T-cell (primary cell): ENCODE measurements at places on chromosomes 12 and 14.

- DNase-seq: no peak
Observed at GRCh38 chr14:38737686-38738407, 365.2 kb downstream of the SEC23A start.

DNA sequence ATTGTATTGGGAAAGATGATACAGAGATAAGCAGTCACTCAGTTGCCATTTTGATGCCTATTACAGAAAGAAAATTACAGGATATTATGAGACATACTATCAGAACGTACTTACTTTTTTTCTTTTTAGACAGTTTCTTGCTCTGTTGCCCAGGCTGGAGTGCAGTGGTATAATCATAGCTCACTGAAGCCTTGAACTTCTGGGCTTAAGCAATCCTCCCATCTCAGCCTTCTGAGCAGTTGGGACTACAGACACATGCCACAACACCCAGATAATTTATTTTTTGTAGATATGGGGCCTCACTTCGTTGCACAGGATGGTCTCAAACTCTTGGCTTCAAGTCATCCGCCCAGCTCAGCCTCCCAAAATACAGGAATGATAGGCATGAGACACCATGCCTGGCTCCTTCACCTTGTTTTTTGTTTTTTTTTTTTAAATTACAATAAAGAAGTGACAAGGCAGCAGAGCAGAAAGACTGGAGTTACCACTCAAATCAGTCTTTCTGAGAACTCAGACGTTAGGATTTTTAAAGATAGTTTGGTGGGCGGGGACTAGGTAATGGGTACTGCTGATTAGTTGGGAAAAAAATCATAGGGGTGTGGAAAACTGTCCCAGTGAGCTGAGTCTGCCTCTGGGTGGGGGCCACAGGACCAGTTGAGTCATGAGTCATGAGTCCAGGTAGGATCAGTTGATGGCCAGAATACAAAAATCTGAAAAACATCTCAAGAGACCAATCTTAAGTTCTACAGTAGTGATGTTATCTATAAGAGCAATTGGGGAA is 11.5 kb upstream of the CPM start:
- no peak for DNase-seq

- DNase-seq: no peak
Observed at GRCh38 chr12:10728091-10728490, 5.0 kb upstream of the YBX3 start.

DNA sequence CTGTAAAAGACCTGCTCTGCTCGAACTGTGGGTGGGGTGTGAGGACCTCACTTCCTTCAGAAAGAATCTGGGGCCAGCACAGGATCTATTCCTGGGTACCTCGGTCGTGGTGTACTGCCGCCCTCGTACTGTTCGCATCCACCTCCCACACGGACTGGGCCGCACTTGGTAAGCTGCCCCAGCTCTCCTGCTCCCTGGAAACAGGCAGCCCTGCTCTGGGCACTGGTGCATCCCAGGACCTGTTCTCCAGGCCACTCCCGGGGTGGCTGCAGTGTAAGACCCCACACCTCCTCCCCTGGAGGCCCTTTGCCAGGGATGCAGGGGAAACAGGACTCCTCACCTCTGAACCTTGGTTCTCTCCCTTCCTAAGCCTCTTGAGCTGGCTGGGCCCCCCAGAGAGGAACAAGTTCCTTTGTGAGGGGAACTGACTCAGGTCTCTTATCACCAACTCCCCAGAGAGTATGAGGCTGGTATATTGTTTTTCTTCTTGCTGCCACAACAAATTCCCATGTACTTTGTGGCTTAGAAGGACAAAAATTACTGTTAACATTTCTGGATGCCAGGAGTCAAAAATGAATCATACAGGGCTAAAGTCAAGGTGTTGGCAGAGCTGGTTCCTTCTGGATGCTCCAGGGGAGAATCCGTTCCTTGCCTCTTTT is 276.5 kb downstream of the NUAK1 start:
- no peak for DNase-seq

DNA sequence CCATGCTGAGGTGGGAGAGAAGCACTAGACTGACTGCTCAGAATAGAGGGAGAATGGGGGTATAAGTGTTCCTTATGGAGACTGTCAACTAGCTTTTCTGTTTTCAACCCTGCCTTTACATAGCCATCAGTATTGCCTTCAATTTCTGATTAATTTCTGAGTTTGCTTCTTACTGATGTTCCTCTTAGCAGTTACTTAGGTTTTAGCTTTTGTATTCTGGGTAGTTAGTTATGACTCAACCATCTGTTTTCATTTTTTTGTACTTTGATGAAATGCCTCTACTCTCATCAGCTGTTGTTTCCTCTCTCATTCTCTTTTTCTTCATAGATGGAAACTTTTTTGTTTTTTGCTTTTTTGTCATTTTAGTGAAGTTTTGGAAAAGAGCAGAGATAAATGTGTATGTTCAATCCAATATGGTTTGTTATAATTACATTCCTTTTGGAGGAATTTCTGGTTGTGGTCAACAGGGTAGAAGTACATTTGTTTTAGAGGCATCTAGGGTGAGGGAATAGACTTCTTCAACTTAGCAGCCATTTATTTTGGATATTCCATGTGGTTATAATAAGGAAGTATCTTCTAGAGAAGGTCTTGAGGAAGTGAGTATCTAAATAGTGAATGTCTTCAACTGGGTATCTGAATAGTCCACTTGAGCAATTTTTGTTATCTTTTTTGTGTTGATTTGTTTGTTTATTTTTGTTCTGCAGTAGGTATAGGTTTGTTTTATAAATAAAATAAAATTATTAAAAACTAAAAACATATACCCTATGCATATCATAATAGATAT is 29.6 kb downstream of the PMCH start:
- no peak for DNase-seq

GRCh38 chr14:21631084-21631483 is 3.7 kb downstream of the OR10G2 start:
- no peak for DNase-seq

GRCh38 chr12:51374361-51374760 is 16.8 kb downstream of the GALNT6 start:
- no peak for DNase-seq

GRCh38 chr14:83301791-83302190 is 1768.1 kb upstream of the SEL1L start:
- no peak for DNase-seq

GRCh38 chr14:97916100-97916499 is 1118.9 kb downstream of the VRK1 start:
- DNase-seq: no peak

- no peak for DNase-seq
Observed at GRCh38 chr14:87094913-87095312, 898.1 kb downstream of the GALC start.

DNA sequence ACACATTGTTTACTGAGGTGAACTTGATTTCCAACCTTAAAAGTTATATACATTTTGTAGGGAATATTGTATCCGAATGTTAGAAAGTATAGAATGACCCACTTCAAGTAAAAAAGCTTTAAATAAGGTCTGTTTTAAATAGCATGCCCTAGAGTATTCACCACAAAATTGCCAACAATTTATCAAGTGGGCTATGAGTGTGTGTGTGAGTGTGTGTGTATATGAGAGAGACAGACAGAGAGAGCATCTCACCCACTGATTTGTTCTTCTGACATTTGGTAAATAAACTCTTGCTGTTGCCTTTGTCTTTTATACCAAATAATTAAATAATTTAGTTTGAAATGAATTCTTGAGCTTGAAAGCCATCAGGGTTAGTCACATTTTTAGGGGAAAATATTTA is 29.8 kb upstream of the RAP1B start:
- DNase-seq: no peak

DNA sequence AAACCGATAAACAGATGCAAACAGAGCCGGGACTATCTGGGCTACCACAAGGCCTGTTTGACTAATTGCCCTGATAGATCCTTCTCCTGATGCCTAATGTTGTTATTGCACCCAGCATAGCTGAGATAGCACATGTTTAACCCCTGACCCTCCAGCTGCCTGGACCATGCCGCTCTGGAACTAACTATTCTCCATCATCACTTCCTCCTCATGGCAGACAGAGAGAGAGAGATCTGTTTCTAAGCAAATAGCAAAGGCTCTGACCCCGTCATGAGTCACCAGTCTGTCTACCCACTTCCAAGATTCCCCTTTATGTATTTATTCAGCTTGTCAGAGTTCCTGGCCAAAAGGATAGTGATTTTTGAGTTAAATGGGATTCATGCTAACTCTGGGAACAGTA is 58.2 kb upstream of the FLRT2 start:
- DNase-seq: no peak

- peak; percentile 40 for DNase-seq
Observed at GRCh38 chr12:75977952-75978671, 53.5 kb downstream of the PHLDA1 start.

DNA sequence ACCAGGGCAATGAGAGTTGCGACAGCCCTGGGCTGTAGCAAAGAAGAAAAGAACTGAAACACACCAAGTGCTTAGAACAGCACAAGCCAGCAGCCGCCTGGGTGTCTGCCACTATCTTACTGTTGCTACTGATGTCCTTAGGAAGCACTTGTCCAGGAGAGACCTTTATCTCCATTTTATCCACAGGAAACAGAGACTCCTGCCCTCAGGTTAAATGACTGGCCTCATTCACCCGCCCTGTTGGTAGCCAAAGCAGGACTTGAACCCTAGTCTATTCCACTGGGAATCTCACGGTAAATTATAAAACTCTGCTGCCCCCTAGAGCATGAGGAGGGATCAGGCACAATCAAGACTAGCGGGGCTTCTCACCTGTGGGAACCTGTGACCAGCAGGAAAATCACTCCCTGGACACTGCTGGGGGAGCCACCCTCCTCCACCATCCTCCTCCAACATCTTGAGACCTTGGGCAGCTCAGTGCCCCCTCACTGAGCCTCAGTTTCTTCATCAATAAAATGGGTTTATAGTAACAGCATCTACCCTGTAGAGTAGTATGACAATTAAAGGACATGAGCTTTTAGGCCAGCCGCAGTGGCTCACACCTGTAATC is 20.5 kb upstream of the TESC start:
- DNase-seq: no peak

DNA sequence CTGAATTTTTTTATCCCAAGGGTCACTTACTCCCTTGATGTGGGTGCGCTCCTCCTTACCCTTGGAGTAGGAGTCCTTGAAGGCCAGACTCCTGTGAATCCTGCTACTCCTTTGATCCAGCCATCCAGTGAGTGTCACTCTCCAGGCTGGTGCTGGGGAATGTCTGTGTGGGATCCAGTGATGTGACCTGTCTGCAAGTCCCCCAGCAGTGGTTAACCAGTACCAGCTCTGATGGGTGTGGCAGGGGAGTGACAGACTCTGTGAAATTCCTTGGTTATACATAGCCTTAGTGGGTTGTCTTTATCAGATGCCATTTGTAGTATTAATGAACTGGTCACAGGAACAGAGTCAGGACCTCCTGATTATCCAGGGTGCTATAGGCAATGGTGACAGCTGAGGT is 409.5 kb upstream of the LMO3 start:
- no peak for DNase-seq

- DNase-seq: no peak
Observed at GRCh38 chr14:59755409-59756135, 115.0 kb downstream of the RTN1 start.

GRCh38 chr12:128444598-128444997 is 177.6 kb downstream of the TMEM132C start:
- no peak for DNase-seq

DNA sequence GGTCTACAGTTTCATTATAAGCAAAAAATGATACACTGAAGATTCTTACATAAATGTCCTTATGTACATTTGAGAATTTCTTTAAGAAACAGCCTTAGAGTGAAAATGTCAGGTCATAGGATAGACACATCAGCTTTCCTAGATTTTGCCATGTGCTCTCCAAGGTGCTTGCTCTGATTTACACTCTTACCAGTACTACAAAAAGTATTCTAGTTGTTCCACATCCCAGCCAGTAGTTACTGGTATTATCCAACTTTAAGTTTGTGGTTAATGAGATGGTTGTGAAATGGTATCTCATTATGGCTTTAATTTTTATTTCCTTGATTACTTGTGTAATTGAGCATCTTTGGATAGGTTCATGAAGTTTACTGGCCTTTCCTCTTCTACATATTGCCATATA is 5.0 kb upstream of the LRRK2 start:
- no peak for DNase-seq

GRCh38 chr12:128557231-128557630 is 266.5 kb downstream of the SLC15A4 start:
- no peak for DNase-seq

DNA sequence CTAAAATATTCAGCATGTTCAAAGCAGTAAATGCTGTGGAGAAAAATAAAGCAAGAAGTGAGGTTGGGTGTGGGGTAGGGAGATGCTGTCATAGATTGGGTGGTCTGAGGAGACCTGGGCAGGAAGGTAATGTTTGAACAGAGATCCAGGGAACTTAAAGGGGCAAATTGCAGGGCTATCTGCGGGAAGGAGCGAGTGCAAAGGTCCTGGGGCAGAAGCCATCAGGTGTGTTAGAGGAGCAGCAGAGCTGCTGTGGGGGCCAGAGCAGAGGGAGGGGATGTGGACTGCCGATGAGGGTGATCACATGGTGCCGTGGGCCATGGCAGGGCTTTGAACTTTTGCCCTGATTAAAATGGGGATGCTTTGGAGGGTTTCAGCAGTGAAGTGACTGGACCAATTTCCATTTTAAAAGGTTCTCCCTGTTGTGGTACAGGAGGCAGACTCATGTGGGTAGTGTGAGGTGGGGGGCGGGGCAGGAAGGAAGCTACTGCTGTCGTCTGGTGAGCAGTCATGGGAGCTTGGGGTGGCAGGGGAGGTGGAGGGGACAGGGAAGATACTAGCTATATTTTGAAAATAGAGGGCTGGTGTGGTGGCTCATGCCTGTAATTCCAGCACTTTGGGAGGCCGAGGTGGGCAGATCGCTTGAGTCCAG is 145.0 kb downstream of the AACS start:
- no peak for DNase-seq

- no peak for DNase-seq
Observed at GRCh38 chr12:89782807-89783206, 74.2 kb upstream of the ATP2B1 start.

DNA sequence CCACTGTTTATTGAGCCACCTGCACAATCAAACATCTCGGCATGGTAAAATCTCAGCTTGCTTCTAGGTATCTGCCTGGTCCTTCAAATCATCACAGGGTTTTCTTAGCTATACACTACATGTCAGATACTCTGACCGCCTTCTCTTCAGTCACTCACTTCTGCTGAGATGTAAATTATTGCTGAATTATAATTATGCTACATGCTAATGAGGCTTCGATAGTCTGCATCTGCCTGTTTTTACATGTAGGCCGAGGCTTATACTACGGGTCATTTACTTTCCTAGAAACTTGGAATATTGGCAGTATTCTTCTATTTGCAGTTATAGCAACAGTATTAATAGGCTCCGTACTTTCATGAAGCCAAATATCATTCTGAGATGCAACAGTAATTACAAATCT is 77.6 kb downstream of the SINHCAF start:
- DNase-seq: no peak
